Articular chondrocyte of knee joint (primary cell): ENCODE measurements at places on chromosomes 6 and 20. TPM values are rescaled to one million over a fixed set of nuclear protein-coding genes. Genes with fewer than 3 reads are reported as not detected.

Gene OXT
- total RNA-seq = not detected in 2 replicates

Gene ARFGEF3
- total RNA-seq = 6.5 and 8.2 TPM in 2 replicates

Gene MOXD1
- 19.5 and 39.2 TPM in 2 replicates for total RNA-seq

Gene BFSP1
- 1.3 and 2.8 TPM in 2 replicates for total RNA-seq

Gene BTNL2
- not detected in 2 replicates for total RNA-seq

Gene F13A1
- 0.13 and 0.54 TPM in 2 replicates for total RNA-seq

Gene AKIRIN2
- 14.9 and 20.0 TPM in 2 replicates for total RNA-seq

Gene TSPO2
- not detected in 2 replicates for total RNA-seq

Gene BAG2
- 72.7 and 77.6 TPM in 2 replicates for total RNA-seq

Gene COL21A1
- total RNA-seq = 1.0 and 3.9 TPM in 2 replicates

Gene SLC22A2
- total RNA-seq = 0.11 TPM in 1 of 2 replicates, not detected in the other

Gene FGD2
- not detected in 2 replicates for total RNA-seq

Gene TRIM15
- total RNA-seq = not detected in 2 replicates

Gene RIPPLY2
- total RNA-seq = under 0.01 and 0.43 TPM in 2 replicates

Gene ETV7
- 3.8 and 6.7 TPM in 2 replicates for total RNA-seq

Gene HLA-DOA
- total RNA-seq = 0.11 TPM in 1 of 2 replicates, not detected in the other

Gene PRRT1
- 0.39 and 0.54 TPM in 2 replicates for total RNA-seq

Gene POU3F2
- not detected in 2 replicates for total RNA-seq

Gene BPIFB4
- total RNA-seq = not detected in 2 replicates

Gene TLDC2
- 0.54 and 0.65 TPM in 2 replicates for total RNA-seq

Gene SLC32A1
- not detected in 2 replicates for total RNA-seq

Gene UBE2C
- total RNA-seq = 17.1 and 17.3 TPM in 2 replicates

Gene SERAC1
- 27.7 and 48.6 TPM in 2 replicates for total RNA-seq

Gene OOEP
- total RNA-seq = 0.39 and 0.43 TPM in 2 replicates

Gene CLVS2
- 0.11 and 0.13 TPM in 2 replicates for total RNA-seq

Gene CBLN4
- total RNA-seq = not detected in 2 replicates

Gene SCGN
- not detected in 2 replicates for total RNA-seq

Gene ZNF334
- 6.9 and 8.3 TPM in 2 replicates for total RNA-seq

Gene NANP
- 11.5 and 11.8 TPM in 2 replicates for total RNA-seq

Gene ANKEF1
- total RNA-seq = 1.4 and 1.9 TPM in 2 replicates

Gene RCAN2
- 2.1 and 3.8 TPM in 2 replicates for total RNA-seq

Gene DYNLT1
- 89.8 and 94.6 TPM in 2 replicates for total RNA-seq

Gene MUC21
- not detected in 2 replicates for total RNA-seq

Gene PNPLA1
- 0.22 TPM in 1 of 2 replicates, not detected in the other for total RNA-seq

Gene DEF6
- 0.86 and 1.3 TPM in 2 replicates for total RNA-seq

Gene DEFB127
- not detected in 2 replicates for total RNA-seq

Gene SLC25A27
- total RNA-seq = 15.4 and 18.9 TPM in 2 replicates

Gene CD83
- total RNA-seq = 0.13 and 1.4 TPM in 2 replicates

Gene RAB44
- total RNA-seq = under 0.01 and 0.13 TPM in 2 replicates
